Mucosa of descending colon (tissue), 3 donors: ENCODE measurements at places on chromosomes 11 and 22. TPM values are rescaled to one million over a fixed set of nuclear protein-coding genes. Genes with fewer than 3 reads are reported as not detected.

The PAK1 gene
- 73.5 TPM for total RNA-seq

The CRACR2B gene
- 129 TPM for total RNA-seq

The OR8D4 gene
- total RNA-seq = 0.87 TPM

The IGSF9B gene
- 5.2 TPM for total RNA-seq

The UPK3A gene
- 0.67 TPM for total RNA-seq

The TP53I11 gene
- 91.9 TPM for total RNA-seq

The RCOR2 gene
- total RNA-seq = 1.6 TPM

The VSTM5 gene
- total RNA-seq = 3.4 TPM

The PIH1D2 gene
- 0.65 TPM for total RNA-seq

The OR52N4 gene
- total RNA-seq = not detected

The TESMIN gene
- 16.7 TPM for total RNA-seq

The JAML gene
- total RNA-seq = 7.5 TPM

The SMC1B gene
- not detected for total RNA-seq

The CFL1 gene
- total RNA-seq = 1,004 TPM

The C11orf65 gene
- 0.31 TPM for total RNA-seq

The PGR gene
- 5.5 TPM for total RNA-seq

The GNG3 gene
- total RNA-seq = 0.35 TPM

The SERPIND1 gene
- not detected for total RNA-seq

The CSF2RB gene
- total RNA-seq = 5.3 TPM

The CHRM1 gene
- total RNA-seq = 0.96 TPM

The THY1 gene
- 2.8 TPM for total RNA-seq

The APOL5 gene
- total RNA-seq = not detected

The RAB3IL1 gene
- 11.8 TPM for total RNA-seq

The AMOTL1 gene
- total RNA-seq = 94.7 TPM

The CHID1 gene
- total RNA-seq = 55.3 TPM

The ANO5 gene
- total RNA-seq = 10.2 TPM
